Stimulated activated CD8-positive, alpha-beta memory T cell treated with anti-CD3 and anti-CD28 coated beads, Interleukin-12 subunit alpha, Interleukin-12 subunit beta, amount 100 ng/mL, for 4 hours (primary cell): ENCODE measurements at places on chromosomes 3 and 15.

GRCh38 chr3:160562952-160563351, 2.4 kb downstream of the KPNA4 start:
- DNase-seq: no peak

DNA sequence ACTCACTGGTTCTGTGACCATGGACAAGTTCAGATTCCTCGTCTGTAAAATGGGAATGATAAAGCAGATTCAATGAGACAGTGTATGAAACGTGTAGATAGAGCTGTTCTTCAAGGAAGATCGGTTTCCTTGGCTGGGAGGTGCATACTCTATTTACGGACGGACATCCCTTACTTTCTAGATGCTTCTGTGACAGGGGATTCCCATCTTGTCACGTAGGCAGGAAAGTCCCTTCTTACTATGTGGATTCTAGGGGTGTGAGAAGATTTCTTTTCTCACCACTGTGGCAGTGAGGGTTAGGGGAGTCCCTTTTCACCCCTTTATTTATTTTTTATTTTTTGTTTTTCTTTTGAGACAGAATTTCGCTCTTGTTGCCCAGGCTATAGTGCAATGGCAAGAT, 180.9 kb upstream of the TBL1XR1 start:
- DNase-seq: no peak

DNA sequence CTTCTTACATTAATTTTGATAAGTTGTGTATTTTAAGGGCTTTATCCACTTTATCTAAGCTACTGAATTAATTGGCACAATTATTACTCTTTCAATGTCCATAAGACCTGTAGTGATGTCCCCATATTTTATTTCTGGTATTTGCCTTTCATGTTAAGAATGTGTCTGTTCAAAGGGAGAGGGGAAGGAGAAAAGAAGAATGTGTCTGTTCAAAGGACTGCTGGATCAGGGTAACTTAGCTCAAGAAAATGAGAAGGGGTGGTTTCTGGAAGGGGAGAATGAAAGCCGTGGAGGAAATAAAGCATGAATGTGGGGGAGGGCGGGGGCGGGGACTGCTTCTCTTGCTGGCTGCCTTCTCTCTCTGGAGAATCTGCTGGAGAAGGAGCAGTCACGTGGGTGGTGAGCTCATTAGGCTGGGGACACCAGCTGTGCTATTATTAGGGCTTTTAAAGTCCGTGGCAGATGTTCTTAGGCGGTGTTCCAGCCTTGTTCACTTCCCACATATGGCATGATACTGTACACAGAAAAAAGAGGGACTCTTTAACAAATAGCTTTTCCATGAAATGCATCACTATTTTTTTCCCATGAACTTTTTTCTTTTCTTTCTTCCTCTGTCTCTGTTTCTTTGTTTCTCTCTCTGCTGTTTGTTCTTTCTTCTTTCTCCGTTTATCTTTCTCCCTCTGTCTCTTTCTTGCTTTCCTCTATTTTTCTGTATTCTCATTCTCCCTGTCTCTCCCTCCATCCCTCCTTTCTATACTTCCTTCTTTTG, 63.7 kb upstream of the ULK4 start:
- DNase-seq: no peak

DNA sequence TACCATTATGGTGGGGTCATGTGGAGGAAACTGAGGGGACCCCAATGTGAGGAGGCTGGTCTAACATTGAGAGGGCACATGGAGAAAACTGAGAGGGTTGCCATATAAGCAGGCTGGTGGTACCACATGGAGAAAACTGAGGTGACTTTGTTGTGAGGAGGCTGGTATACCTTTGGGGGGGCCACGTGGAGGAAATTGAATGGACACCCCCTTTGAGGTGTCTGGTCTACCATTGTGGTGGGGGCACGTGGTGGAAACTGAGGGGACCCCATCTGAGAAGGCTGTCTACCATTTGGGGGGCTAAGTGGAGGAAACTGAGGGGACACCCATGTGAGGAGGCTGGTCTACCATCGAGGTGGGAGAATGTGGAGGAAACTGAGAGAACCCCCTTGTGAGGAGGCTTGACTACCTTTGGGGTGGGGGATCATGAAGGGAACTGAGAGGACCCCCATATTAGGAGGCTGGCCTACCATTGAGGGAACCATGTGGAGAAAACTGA, 163.8 kb downstream of the FBLN2 start:
- no peak for DNase-seq

- no peak for DNase-seq
These were observed 49.8 kb downstream of the KBTBD12 start for GRCh38 chr3:127964816-127965215.
